Panc1 (cell line): ENCODE measurements at places on chromosomes 7 and 10.

GRCh38 chr7:44665531-44666213 is 59.2 kb downstream of the OGDH start:
- no peak for DNase-seq

DNA sequence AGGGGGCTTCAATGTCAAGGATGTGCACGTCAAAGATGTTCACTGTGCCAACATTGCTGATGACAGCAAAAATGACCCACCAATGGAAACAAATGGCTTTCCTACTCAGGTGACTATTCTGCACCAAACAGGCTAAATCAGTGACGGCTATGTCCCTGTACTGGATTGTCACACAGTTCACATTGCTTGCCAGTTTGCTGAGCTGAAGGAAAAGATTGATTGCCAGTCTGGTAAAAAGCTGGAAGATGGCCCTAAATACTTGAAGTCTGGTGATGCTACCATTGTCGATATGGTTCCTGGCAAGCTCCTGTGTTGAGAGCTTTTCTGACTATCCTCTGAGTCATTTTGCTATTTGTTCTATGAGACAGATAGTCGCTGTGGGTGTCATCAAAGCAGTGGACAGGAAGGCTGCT is 202.2 kb upstream of the ETV1 start:
- DNase-seq = peak; percentile 35

DNA sequence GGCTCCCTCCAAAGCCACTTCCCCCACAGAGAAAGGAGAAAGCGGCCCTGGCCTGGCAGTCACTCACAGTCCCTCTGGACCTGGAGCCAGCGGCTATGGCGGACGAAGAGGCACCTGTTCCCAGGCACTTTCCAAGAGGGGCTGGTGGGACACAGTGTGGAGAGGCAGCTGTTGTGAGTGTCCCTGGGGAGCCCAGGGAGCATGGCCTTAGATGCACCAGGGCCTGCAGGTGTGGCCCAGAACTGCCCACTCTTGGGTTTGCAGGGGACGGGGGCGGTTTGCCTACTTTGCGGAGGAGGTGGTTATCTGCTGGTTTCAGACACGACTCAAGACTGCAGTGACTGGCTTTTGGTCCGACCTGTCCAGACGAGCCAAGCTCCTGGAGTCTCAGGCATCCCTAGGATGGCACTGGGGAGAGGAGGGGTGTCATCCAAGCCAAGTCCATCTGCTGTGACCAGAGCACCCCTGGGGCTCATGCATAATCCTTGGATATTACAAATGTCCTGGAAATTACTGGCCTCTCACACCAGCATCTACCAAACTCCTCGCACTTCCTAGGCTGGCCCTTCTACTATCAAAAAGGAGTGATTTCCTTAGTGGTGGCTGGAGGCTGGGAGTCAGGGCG is 18.4 kb downstream of the CTBP2 start:
- DNase-seq = no peak

- no peak for DNase-seq
Measured at GRCh38 chr7:34622771-34623250, 35.2 kb upstream of the NPSR1 start.

DNA sequence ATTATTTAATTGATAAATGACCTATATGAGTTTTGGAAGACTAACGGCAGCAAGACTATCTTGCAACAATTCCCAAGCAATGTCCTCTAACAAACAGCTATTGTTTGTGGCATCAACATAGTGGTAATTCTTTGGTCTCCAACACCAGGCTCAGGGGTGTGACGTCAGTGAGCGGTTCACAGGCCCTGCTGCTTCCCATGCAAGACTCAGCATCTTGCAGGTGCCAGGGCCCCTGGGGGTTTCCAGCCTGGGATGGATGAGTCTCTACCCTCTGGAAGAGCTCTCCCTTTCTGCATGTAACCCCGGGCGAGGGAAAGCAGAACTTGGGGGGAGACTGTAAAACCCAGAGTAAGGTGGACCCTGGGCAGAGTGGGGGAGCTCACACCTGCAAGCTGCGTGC is 164.7 kb downstream of the ACTR3B start:
- DNase-seq = no peak

DNA sequence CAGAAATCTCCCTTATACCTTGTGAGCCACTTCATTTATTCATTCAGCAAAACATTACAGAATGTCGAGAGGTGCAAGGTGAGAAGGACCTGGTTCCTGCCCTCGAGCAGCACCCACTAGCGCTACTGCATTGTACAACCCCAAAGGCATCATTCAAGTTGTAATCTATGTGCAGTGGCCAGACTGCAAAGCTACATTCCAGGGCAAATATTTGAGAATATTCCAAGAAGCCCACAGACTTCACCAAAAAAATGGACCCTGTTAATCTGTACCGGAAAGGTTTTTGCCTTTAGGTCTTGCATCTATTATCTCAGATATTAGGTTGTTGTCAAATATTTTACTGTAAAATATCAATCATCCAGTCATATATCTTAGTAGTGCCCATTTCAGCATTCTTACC is 295.4 kb upstream of the FZD1 start:
- no peak for DNase-seq

GRCh38 chr7:120583899-120584586 is 273.9 kb downstream of the TSPAN12 start:
- DNase-seq = no peak

DNA sequence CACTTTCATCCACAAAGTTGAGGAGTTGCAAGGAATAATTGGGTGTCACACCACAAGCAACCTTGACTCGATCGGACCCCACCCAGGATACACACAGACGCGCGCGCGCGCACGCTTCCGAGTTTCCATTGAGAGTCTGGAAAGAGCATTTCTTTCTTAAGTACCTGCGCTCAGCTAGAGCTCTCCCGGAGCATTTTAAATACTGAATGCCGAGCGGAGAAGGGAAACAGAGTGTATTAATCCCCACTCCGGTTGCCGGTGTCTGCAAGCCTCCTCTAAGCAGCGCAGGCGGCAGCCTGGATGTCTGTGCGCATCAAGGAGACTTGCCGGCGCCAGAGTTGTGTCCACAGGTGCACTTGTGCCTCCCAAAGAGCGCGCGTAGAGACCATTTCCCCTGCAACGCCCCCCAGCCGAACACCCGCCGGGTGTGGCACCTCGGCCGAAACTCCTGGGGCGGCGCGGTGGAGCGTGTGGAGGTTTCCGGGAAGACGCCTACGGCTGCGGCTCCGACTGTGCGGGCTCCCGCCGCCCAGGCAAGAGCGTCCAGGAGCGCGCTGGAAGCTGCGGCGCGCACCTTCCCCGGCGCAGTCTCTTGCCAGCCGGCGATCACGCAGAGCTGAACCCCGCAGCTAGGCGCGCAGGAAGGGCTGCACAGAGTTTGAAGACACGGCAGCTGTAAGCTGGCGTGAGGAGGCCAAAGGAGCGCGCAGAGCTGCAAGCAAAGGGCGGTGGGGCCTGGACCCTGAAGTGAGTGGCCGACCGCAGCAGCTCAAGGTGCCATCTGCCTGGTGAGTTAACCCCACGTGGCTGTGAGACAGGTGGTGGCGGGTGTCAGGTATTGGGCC is 1.1 kb upstream of the FEZF1 start:
- DNase-seq = no peak

GRCh38 chr7:39145283-39145682 is 167.6 kb downstream of the POU6F2 start:
- no peak for DNase-seq

DNA sequence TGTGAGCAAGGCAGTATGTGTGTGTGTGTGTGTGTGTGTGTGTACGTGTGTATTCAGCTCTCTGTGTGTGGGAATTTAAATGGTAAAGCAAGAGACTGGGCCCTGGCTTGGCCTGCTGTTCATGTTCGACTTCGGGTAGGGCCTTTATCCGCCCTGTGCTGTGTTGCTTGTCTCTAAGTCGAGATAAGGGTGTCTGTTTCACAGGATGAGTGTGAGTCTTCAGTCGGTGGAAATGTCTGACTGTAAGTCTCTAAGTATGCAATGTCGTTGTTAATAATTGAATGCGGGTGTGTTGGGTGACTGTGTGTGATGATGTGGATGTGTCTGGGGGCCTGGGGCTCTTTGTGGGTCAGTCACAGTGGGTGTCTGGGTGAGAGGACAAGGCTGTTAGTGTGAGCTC is 34.8 kb downstream of the HIF1AN start:
- DNase-seq = no peak

DNA sequence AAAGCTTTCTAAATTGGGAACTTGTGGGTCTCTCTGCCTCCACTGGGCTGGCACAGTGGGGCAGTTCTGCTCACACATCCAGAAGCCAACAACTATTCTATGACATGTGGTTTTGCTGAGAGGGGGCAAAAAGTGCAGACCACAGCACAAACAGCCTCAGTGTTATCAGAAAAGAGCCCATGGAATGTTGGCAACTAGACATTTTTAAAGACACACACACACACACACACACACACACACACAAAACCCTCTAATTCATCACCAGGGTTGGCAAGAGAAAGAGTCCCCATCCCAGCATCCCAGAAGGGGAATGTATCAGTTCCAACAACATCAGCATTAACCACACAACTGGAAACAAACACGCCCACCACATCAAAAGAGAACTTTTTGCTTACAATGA is 117.1 kb downstream of the FGFR2 start:
- no peak for DNase-seq

- DNase-seq = no peak
Measured at GRCh38 chr10:2476812-2477553, 590.4 kb upstream of the PFKP start.

DNA sequence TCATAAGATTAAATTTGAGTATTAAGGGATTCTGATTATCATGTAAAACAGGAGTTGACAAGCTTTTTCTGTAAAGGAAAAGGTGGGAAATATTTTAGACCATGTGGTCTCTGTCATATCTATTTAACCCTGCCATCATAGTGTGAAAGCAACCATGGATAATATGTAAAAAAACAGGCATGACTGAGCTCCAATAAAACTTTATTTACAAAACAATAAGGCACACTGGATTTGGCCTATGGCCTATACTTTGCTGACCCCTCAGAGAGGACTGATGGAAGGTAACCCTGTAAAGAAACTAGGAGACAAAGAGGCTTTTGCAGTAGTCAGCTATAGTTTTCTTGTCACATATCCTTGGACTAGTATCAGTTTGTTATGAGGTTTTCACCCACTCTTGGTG is 130.5 kb upstream of the CDK13 start:
- DNase-seq = no peak

GRCh38 chr10:113124724-113125123 is 174.7 kb downstream of the TCF7L2 start:
- DNase-seq = no peak

DNA sequence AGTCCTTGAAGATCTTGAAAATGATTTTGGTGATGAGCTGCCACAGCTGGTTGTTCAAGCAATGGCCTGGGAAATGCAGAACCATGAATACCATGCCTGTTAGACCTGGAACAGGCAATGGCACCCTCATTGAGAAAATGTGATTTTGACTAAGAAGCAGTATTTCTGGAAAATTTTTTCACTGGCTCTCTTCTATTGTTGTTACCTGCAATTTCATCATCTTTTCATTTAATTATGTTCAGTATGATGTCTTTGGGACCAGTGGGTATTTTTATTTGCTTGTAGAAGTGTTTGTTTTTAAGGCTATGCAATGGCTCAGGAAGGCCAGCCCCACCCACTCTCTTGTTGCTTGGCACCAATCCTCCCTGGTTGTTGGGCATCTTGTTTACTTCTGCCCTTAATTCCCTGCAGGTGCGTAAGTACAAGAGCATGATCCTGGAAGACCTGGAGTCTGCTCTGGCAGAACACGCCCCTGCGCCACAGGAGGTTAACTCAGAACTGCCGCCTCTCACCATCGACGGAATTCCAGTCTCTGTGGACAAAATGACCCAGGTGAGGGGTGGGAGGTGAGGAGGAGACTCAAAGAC is 78.6 kb downstream of the NRF1 start:
- DNase-seq = no peak

- DNase-seq = no peak
Measured at GRCh38 chr10:124035928-124036558, 57.4 kb downstream of the CHST15 start.

GRCh38 chr7:83930262-83930661 is 264.3 kb downstream of the SEMA3A start:
- no peak for DNase-seq

DNA sequence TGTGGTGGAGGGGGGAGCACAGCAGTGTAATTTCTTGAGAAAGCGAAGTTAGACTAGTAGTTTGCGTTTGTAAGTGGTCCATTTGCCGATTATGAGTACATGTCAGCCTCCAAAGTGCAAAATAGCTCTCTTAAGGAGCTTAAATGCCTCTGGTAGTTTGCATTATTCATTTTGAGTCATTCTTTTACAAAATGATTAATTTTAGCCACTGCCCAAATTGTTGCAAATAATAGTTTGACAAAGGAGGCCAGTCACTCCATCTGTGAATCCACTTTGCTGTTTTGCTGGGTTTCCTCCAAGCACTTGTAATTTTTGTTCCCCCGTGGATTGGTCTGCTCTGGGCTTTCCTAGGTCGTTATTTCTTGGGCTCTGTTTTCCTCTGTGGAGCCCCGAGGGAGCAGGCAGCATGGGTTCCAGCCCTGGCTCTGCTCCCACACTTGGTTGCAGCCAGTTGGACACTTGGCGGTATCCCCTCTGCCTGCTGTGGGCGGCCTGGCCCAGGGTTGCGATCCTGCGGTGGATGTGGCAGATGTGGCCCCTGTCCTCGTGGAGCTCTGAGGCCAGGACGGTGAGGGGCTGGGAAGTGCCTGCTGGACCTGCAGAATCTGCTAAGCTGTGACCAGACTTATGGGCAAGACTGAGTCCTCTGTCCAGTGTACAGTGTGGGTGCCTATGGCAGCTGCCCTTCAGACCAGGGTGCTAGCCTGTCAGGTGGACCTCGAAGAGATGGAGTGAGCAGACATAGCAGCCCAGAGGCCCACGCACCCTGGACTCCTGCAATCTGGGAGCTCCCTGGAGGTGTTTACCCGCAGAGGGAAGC is 129.1 kb upstream of the BTBD16 start:
- no peak for DNase-seq

DNA sequence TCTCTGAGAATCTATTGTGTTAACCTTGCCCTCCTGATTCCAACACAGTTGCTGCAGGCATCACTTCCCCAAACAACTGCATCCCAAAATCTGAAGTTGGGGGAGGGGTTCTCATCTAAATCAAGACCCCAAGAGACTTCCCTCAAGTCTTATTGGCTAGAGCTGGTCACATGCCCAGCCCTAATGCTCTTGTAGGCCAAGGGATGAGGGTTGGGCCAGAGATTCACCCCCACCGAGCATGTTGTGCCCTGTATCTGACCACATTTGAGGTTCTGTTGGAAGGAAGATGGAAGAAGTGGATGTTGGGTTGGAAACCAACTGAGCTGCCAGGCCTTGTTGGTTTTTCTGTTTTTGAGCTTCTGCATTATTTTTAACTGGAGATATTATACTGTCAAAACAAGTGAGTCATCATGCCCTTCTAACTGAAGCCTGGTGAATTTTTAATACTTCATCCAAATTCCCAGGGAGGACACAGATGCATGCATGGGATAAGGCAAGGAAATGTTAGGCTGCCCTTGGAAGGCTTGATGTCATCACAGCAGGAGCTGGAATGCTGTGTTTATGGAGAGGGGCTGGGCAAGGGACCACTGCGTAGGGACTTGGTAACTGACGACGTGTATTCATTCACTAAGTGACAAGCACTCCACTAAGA is 68.6 kb upstream of the CACUL1 start:
- no peak for DNase-seq
